Stimulated activated CD8-positive, alpha-beta memory T cell treated with anti-CD3 and anti-CD28 coated beads, Interleukin-12 subunit alpha, Interleukin-12 subunit beta, amount 100 ng/mL, for 1 hour (primary cell): ENCODE measurements at places on chromosomes 16 and 17.

DNA sequence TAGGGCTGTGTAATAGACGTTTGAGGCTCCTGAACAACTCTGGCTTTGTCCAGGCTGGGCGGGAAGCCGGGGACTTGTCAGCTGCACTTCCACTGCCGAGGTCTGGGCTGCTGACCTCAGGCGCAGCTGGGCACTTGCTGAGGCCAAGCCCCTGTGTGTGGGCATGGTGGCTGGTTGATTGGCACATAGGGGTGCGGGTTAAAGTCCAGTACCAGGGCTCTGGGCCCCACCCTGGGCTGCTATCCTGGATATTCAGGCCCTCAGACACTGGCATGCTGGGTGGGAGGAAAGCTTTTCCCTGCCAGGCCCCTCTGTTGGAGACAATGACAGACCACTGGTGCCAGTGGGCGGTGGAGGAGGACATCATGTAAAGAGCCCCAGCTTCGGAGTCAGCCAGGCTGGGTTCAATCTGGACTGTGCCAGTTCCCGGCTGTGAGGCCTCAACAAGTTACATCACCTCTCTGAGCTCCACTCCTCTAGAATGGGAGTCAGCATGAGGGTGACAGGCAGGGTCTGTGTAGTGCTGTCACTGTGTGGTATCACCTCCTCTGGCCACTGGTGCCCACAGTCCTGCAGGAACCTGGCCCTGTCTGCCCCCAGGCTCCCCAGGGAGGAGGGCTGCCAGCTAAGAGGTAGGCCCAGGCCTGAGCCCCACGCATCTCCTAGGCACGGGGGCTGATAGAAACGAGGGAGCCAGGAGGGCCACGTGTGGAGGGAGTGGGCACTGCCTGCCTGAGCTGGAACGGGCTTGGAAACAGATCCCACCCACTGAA lies 42.5 kb downstream of the PSME3IP1 start:
- DNase-seq = no peak

GRCh38 chr17:78315355-78316114 lies 44.3 kb downstream of the SOCS3 start:
- peak; percentile 24 for DNase-seq

GRCh38 chr17:36992701-36993100 lies 43.9 kb downstream of the AATF start:
- no peak for DNase-seq

GRCh38 chr17:40598301-40598618 lies 33.0 kb upstream of the CCR7 start:
- DNase-seq = no peak

GRCh38 chr16:56617212-56618085 lies 8.1 kb upstream of the MT1E start:
- no peak for DNase-seq

DNA sequence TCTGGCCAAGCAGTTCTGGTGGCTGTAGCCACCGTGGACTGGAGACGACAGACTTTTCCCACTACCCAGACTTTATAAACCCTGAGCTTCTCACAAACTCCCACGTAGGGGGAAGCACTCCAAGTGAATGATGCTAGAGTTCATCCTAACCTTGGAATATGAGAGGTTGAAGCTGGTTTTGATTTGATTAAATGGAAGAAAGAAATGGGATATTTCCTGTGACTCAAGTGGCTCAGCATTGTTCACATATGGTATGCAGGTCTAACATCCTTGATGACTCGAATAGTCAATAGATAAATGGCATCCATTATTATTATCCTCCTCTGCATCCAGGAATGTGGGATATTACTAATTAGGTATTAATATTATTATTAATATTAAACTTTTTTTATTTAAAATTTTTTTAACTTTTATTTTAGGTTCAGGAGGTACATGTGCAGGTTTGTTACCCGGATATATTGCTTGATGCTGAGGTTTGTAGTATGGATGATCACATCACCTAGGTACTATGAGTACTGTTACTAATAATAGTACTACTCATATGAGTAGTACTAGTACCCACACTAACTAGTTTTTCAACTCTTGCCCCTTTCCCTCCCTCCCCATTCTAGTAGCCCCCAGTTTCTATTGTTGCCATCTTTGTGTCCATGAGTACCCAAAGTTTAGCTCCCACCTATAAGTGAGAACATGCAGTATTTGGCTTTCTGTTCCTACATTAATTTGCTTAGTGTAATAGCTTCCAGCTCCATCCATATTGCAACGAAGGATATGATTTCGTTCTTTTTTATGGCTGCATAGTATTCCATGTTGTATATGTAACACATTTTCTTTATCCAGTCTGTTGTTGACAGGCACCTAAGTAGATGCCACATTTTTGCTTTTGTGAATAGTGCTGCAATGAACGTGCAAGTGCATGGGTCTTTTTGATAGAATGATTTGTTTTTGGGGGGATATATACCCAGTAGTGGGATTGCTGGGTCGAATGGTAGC lies 22.9 kb downstream of the PIK3R6 start:
- DNase-seq = no peak

GRCh38 chr17:38796451-38797157 lies 2.8 kb downstream of the PIP4K2B start:
- DNase-seq = no peak

DNA sequence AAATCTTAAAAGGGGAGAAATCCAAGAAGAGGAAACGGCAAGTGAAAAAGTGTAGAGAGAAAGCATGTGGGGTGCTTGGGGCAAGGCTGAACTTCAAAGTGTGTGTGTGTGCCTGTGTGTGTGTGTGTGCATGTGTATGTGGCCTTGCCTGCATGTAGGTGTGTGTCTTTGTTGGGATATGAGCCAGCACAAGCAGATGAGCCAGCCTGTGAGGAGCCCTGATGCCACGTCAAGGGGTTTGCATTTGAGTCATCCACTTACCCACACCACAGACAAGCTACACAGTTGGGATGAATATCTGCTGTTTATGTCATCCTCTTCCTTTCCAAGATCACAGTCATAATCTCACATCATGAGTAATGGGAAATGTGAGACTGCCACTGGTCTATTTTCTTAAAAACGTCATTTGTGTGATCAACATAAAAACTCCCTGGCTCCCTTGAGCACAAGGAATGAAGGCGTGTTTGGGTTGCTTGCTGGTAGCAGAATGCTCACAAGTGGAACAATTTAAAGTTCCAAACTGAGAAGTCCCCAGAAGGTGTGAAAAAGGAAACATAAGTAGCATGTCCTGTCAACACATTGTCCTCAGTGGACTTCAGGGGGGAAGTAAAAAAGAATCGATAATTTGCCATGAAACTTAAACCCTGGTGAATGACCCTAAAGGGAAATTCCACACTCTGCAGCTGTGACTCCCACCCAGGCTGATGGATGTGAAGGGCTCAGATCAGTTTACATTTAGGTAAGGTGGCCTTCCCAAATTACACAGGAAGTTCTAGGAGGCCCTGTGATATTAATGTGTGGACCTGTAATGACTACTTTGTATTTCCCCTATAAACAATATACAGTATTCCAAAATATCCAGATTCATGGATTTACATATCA lies 14.7 kb downstream of the KCTD19 start:
- no peak for DNase-seq

DNA sequence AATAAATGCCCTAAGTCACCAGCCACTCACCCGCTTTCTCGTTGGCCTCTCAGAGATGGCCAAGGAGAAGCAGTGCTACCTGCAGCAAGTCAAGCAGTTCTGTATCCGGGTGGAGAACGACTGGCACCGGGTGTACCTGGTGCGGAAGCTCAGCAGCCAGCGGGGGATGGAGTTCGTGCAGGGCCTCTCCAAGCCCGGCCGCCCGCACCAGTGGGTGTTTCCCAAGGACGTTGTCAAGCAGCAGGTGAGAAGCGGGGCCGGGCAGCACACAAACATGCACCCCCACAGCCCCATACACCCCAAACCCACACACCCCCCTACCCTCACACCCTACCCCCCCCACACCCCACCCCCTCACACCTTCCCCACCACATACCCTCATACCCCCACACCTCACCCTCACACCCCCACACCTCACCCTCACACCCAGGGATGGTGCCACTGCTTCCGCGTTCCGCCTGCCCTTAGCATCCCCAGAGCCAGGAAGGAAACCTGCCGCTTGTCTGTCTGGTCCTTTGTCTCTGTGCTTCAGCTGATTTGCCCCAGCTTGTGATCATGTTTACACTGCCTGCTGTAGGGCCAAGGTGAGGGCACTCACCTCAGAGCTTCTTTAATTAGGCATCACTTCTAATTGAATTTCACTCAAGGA lies 41.9 kb upstream of the ENDOV start:
- DNase-seq = no peak

DNA sequence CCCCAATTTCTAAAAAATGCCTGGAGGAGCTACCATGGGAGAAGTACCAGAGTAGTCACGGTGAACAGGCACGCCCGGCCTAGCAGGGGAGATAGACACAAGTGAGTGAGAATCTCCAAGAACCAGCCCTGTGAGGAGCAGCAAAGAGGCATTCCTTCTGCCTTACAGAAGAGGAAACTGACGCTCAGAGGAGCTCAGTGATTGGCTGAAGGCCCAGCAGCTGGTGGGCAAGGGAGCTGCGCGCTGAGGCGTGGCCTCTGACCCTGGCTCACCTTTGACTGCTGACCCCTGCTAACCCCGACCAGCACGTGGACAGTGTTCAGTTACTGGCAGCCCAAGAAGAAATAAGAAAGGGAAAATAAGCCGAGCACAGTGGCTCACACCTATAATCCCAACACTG lies 1.8 kb downstream of the C16orf96 start:
- DNase-seq = no peak

- DNase-seq = no peak
Observed at GRCh38 chr17:6853764-6854442, 22.4 kb upstream of the TEKT1 start.

DNA sequence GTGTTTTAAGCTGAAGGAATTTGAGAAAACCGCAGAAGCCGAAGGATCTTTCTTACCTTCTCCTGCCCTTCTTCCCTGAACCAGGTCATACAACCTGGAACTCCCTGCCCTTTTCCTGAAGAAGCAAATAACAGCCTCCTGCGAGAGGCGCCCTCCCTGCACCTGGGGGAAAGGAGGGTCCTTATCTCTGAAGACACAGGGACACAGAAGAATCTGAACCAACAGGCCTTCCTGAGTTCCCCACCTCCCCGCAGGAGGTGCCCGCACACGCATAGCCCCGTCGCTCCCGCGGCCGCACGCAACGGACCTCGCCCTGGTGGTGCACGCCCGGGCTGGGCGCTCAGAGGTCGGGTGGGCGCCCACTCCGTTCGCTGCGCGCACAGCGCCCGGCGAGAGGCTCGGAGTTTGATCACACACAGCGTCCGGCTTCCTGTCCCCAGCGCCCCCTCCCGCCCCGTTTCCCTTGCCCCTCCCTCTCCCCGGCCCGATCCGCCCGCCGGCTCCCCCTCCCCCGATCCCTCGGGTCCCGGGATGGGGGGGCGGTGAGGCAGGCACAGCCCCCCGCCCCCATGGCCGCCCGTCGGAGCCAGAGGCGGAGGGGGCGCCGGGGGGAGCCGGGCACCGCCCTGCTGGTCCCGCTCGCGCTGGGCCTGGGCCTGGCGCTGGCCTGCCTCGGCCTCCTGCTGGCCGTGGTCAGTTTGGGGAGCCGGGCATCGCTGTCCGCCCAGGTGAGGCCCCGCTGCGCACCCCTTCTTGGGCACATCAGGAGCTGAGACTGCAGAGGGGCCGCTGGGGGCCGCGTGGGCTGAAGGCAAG lies at the start of gene TNFSF12:
Gene TNFSF12, plus strand, starts transcription at position 474 of the 816 bp plus-strand sequence. Its CDS starts 96 bp downstream, at position 570.
- DNase-seq = no peak

DNA sequence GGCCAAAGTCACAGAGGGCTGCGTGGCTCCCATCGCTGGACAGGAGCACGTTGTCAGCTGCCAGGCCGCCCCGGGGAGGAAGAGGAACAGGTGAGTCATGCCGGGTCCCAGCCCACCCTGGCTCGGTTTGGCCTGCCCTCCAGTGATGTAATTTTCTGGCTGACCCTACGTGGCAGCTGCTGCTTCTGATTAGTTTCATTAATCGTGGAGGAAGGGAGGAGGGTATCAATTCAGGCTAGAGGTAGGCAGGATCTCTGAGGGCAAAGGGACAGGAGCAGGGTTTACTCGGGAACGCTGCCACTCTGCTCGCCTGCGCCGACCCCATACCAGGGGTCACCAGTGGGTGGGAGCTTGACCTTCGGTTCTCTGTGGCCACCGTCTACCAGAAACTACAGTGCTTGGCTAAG lies 11.7 kb upstream of the SPATA32 start:
- DNase-seq = no peak

DNA sequence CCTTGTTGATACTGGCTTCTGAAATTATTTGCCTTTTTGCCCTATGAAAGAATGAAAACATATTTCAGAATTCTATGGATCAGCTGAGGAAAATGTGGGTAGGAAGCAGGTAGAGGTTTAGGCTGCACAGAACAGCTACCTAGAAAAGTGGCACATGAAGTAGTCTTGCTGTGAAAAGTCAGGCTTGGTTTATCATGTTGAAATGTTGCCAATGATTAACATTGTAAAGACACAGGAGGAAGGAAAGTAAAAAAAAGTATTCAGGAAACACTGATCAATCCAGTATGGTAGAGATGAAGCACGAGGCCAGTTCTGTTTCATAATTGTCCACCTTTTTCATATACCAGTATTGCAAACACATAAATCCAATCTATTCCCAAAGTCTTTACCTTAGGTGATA lies 29.9 kb downstream of the ABCA6 start:
- no peak for DNase-seq

GRCh38 chr17:81532490-81533287 lies 4.5 kb downstream of the FSCN2 start:
- DNase-seq = no peak

GRCh38 chr16:2278956-2279800 lies 11.3 kb upstream of the RNPS1 start:
- DNase-seq = no peak

DNA sequence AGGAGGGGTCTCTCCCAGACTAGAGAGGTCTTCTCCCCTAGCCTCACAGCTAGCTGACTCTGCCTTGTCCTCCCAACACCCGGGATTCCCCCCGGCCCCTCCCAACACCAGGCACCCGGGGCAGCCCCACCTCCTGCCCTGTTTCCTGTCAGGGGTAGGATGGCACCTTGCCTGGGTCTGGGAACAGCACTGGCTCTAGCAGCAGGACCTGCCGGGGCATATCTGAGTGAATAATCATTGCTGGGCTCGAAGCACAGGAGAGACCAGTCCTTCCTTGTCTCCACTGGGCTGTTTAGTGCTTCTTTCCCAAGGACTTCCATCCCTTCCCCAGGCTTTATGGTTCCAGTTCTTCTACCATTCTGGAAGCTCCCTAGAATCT lies 25.7 kb downstream of the MINK1 start:
- DNase-seq = no peak

DNA sequence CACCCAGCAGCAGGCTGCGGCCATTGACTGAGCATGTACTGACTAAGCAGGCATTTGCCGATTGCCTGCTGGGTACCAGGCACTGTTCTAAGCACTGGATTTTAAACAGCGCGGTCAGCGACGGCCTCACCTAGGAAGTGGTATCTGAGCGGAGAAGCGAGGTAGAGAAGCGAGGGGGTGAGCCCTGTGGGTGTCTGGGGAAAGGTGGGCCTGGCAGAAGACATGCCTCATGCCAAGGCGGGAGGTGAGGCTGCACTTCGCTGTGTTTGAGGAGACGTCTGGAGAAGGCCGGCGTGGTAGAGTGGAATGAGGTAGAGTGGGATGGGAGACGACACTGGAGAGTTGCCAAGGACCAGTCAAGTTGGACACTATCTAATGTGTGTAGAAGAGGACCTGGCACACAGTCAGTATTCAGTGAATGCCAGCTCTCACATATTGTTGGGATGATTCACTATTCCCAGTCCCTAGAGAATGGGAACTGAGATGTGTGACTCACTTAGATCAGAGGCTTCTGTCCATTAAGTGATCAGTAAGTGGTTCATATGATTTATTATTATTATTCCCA lies 14.4 kb downstream of the SYCE1L start:
- DNase-seq = no peak
